Thoracic aorta (tissue), 2 donors: ENCODE measurements at places on chromosomes 6 and 20. TPM values are rescaled to one million over a fixed set of nuclear protein-coding genes. Genes with fewer than 3 reads are reported as not detected.

Gene ELOVL2
- 0.41 TPM for total RNA-seq

- H3K36me3 ChIP-seq, result no peaks in the 10 kb centered on the region
- H3K4me1 ChIP-seq, result no peaks in the 10 kb centered on the region
- no peak overlapping the region for H3K27ac ChIP-seq
- H3K4me3 ChIP-seq, result no peak overlapping the region
- H3K27me3 ChIP-seq, result no peaks in the 10 kb centered on the region
Observed at GRCh38 chr6:72290620-72291019, 331.2 kb upstream of the KCNQ5 start.

Gene GGTLC1
- not detected for total RNA-seq

DNA sequence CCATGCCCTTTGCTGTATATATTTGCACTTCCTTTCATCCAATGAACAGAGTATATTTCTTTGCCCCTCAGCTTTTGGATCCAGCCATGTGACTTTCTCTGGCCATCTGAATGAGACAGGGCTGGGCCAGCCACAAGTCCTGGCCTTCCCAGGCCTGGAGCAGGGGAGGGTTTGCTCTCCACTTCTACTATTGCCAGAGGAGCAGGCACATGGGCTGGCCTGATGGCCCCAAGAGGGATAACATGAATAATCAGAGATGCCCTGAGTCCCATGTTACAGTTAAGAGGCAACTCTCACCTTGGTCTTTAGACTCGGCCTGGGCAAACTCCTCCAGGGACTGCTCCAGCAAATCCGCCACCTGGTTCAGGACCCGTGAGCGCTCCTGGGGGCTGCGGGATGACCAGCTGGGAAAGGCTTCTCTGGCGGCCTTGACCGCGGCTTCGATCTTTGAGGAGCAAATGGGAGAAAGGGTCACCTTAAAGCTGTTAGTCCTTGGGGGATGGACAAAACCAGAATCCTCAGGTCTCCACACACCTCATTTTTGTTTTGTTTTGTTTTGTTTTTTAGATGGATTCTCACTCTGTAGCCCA is 6.3 kb downstream of the ALDH8A1 start:
- H3K4me1 ChIP-seq, result no peaks in the 10 kb centered on the region
- H3K36me3 ChIP-seq, result no peaks in the 10 kb centered on the region
- no peaks in the 10 kb centered on the region for H3K27me3 ChIP-seq
- DNase-seq, result no peak
- H3K27ac ChIP-seq, result no peak overlapping the region
- no peak overlapping the region for H3K4me3 ChIP-seq

DNA sequence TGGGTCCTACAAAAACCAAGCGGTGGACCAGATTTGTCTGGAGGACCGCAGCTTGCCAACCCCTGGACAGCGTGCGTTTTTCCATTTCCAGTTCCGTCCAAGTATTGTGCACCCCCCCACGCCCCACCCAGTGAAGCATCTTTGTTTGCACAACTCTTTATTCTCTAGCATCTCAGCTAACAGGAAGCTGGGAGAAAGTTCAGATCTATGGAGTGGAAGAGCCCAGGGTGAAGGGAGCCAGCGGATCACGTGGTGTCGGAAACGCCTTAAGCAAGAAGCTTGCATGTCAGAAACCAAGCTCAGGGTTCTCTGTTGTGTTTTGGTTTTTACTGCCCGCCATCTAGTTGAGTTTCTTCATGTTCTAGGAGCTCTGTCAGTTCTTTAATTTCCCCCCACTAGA is 29.9 kb downstream of the ARID1B start:
- peaks cover 68% of the 10 kb centered on the region for H3K4me1 ChIP-seq
- no peaks in the 10 kb centered on the region for H3K27me3 ChIP-seq
- no peak for DNase-seq
- no peak overlapping the region for H3K27ac ChIP-seq
- no peaks in the 10 kb centered on the region for H3K36me3 ChIP-seq

DNA sequence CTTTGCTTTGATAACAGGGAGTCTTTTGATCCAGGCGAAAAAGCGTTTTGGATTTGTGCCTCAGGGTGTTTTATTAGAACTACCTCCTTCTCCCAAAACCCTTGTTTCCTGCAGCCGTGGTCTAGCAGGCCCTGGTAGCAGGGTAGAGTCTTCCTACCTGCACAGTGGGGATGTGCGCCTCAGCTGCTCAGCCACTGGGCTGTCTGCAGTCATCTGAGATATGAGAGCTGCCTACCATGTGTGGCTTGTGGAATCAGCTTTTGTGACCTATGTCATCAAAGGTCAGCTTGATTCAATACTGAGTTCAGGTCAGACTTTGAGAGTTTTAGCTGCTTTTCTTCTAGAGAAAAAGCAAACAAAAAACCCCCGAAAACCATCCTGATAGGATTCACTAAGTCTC is 279.5 kb downstream of the CLIC5 start:
- no peak overlapping the region for H3K27ac ChIP-seq
- H3K4me3 ChIP-seq, result no peak overlapping the region
- H3K36me3 ChIP-seq, result no peaks in the 10 kb centered on the region
- no peaks in the 10 kb centered on the region for H3K27me3 ChIP-seq
- DNase-seq, result no peak
- no peaks in the 10 kb centered on the region for H3K4me1 ChIP-seq

- H3K27me3 ChIP-seq, result no peaks in the 10 kb centered on the region
- no peak for DNase-seq
- H3K4me3 ChIP-seq, result no peak overlapping the region
- H3K27ac ChIP-seq, result no peak overlapping the region
- no peaks in the 10 kb centered on the region for H3K36me3 ChIP-seq
Observed at GRCh38 chr20:8633366-8633765, 435.5 kb upstream of the PLCB4 start.

DNA sequence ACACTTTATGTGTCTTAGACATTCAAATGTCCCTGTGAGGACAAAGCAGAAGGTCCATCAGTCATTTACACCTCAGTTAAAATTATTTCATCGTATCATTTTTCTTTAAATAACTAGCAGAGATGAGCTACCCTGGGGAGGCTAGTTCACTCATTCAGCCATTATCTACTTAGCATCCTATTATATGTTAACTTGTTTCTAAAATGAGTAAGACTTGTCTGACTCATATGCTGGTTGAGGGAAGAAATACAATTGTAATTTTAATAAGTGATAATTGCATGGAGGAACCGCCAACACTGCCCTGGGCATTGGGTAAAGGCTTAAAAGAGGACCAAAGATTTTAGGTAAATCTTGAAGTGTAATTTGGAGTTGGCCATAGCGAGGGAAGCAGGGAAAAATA is 12.4 kb upstream of the PTPRK start:
- no peak overlapping the region for H3K27ac ChIP-seq
- H3K27me3 ChIP-seq, result no peaks in the 10 kb centered on the region
- no peaks in the 10 kb centered on the region for H3K4me1 ChIP-seq
- H3K36me3 ChIP-seq, result no peaks in the 10 kb centered on the region

DNA sequence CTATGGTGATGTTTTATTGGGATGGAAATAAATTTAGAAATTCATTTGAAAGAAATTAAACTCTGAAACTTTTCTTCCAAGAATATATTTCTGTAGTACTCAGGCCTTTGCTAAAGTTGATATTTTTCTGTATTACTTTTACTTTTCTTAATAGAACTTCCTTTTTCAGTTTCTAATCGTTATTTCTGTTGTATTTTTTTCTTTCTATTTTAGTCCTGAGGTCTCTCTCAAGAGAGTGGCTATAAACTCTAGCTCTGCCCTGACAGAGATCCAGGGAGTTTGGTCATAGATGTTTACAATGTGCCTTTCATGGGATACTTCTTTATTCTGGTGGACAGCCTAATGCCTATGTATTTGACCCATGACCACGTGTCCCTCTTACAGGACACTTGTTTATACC is 51.0 kb downstream of the OR2B6 start:
- no peaks in the 10 kb centered on the region for H3K36me3 ChIP-seq
- no peak overlapping the region for H3K27ac ChIP-seq
- H3K4me1 ChIP-seq, result no peaks in the 10 kb centered on the region
- no peak for DNase-seq

DNA sequence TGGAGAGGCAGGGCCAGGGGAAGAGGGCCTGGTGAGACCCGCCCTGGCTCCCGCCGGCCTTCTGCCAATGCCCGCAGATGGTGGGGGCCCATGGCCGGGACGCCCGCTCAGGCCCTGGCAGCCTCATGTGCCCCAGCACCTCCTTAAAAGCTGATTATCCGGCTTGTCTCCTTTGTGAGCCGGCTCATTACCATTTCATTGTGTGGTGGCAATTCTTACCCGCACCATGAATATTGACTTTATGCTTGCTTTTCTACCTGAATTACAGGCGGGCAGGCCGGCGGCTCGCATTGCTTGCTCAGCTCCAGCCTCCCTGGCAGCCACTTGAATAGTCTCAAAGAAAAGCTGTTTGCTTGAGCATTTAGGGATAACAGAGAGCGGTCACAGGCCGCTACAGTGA is 120.0 kb upstream of the JAG1 start:
- H3K36me3 ChIP-seq, result no peaks in the 10 kb centered on the region
- peaks cover 6% of the 10 kb centered on the region for H3K4me1 ChIP-seq
- H3K4me3 ChIP-seq, result no peak overlapping the region
- no peak overlapping the region for H3K27ac ChIP-seq
- no peak for DNase-seq
